ENCODE measurements at places on chromosomes 3 and 15.

GRCh38 chr15:39486621-39487457, 94.0 kb upstream of the THBS1 start:
- DNase-seq, result no peak

GRCh38 chr3:36653095-36653494, 111.3 kb downstream of the DCLK3 start:
- DNase-seq, result no peak

DNA sequence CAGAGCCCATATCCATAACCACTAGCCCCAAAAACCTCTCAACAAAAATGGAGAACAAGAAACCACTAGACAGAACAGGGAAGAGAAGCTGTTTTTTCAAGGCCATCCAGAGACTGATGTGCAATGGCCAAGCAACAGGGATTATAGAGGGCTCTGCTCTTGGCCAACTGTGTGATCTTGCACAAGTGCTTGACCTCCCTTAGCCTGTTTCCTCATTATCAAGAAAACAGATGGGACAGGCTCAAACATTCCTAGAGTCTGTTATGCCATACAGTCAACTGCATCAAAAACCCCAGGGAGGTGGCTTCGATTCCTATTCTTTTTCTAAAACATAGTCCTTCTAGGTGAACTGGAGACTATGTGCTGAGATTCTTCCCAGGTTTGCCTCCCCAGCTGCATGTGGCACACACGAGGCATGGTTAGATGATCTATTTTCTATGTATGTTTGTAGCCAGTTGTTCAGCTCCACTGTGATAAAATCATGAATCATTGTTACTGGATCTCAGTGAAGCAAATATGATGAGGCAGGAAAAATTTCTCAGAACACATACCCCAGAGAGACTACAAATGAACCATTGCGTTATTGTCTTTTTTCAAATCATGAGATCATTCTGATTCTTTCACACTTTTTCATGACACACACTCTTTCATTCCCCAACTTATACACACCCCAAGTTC, 132.9 kb upstream of the TGFBR2 start:
- no peak for DNase-seq

GRCh38 chr3:133479895-133480669, 80.2 kb downstream of the BFSP2 start:
- DNase-seq, result no peak

GRCh38 chr3:160886421-160886820, 130.4 kb downstream of the PPM1L start:
- no peak for DNase-seq

GRCh38 chr3:184523825-184524615, 37.6 kb upstream of the EPHB3 start:
- DNase-seq, result no peak

GRCh38 chr15:33313491-33313890, 2.7 kb downstream of the RYR3 start:
- no peak for DNase-seq

GRCh38 chr3:46895761-46896160, 18.2 kb downstream of the PTH1R start:
- no peak for DNase-seq

DNA sequence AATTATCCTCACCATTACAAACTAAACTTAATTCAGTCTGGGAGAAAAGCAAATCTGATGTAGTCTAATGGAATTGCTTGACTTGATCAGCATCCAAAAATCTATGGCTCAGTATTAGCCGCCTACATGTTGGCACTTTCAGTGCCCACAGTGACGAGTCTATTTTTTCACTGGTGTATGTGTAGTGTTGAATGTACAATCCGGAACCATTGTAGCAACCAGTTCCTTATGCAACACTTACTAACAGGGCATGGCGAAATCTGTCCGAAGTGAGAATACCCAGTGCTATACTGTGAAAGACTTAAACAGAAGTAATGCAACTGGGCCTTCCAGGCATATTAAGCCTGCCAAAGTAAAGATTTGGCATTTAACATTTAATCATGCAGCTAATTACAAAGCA, 18.6 kb downstream of the LRRN1 start:
- no peak for DNase-seq

- DNase-seq, result no peak
Observed at GRCh38 chr3:133490468-133491351, 82.8 kb upstream of the CDV3 start.

GRCh38 chr15:33468740-33469139, 158.0 kb downstream of the RYR3 start:
- DNase-seq, result no peak

- DNase-seq, result no peak
Observed at GRCh38 chr15:53808058-53808706, 48.7 kb upstream of the WDR72 start.

GRCh38 chr3:182716114-182716688, 77.1 kb upstream of the ATP11B start:
- DNase-seq, result no peak

DNA sequence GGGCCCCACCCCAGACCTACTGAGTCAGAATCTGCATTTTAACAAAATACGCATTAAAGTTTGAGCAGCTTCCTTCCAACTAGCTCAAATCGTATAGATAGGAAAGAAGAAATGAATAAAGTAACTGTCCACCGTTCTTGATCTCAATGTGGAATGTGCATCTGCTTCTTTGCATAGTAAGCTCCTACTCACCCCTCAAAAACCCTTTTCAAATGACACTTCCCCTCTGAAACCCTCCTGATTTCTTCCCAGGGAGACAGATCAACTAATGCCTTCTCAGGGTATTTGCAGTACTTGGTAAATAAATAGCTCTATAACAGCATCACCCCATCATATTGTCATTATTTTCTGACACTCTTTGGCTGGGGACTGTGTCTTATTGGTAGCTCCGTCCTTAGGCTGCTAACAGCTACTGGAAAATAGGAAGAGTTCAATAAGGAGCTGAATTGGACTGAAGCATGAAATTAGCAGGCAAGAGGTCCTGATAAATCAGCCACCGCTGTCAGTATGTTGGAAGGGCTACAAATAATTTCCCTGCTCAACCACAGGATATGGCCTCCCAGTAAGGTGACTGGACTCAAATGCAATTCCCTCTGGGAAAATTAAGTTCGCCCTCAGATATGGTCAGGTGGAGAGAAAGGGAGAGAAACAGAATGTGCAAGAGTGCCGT, 10.2 kb downstream of the OXTR start:
- no peak for DNase-seq

- no peak for DNase-seq
Observed at GRCh38 chr3:98893740-98894139, 7.8 kb downstream of the DCBLD2 start.

- no peak for DNase-seq
Observed at GRCh38 chr3:194261581-194262063, 89.5 kb downstream of the CPN2 start.

- DNase-seq, result peak; percentile 68
Observed at GRCh38 chr3:69385123-69385722, 665 bp downstream of the FRMD4B start.

DNA sequence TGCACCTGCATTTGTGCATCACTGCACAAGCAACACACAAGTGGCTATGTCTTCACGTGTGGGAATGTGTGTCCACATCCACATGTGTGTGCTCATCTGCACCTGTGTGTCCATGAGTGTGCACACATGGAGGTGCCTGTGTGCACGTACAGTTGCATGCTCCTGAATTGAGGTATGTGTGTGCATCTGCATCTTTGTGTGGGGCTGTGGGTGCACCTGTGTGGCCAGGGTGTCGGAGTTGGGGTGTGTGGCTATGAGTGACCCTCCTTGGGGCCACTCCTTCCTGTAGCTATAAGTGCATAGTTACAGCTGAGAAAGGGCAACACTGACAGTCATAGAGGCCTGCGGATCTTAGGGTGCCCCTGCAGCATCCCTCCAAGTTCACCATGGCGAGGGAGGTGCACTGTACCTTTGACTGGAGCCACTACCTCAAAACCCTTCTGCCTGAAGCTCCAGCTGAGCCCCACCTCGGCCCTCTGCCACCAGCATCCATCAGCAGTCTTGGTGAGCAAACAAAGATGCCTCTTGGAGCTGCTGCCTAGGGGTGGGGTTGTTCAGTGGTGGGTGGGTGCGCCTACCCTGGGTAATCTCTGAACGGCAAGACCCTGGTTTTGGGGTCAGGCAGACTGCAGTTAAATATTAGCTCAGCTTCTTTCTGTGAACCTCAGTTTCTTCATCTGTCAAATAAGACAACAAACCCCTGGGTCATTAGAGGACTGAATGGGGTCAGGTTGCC, 5.2 kb upstream of the HHATL start:
- no peak for DNase-seq

GRCh38 chr3:187041362-187042307, 97.7 kb downstream of the RPL39L start:
- no peak for DNase-seq

- no peak for DNase-seq
Observed at GRCh38 chr3:119443179-119443578, 20.2 kb downstream of the TMEM39A start.

GRCh38 chr15:58438956-58439355, 7.2 kb downstream of the LIPC start:
- no peak for DNase-seq

- DNase-seq, result no peak
Observed at GRCh38 chr3:183328823-183329222, 75.8 kb downstream of the B3GNT5 start.

DNA sequence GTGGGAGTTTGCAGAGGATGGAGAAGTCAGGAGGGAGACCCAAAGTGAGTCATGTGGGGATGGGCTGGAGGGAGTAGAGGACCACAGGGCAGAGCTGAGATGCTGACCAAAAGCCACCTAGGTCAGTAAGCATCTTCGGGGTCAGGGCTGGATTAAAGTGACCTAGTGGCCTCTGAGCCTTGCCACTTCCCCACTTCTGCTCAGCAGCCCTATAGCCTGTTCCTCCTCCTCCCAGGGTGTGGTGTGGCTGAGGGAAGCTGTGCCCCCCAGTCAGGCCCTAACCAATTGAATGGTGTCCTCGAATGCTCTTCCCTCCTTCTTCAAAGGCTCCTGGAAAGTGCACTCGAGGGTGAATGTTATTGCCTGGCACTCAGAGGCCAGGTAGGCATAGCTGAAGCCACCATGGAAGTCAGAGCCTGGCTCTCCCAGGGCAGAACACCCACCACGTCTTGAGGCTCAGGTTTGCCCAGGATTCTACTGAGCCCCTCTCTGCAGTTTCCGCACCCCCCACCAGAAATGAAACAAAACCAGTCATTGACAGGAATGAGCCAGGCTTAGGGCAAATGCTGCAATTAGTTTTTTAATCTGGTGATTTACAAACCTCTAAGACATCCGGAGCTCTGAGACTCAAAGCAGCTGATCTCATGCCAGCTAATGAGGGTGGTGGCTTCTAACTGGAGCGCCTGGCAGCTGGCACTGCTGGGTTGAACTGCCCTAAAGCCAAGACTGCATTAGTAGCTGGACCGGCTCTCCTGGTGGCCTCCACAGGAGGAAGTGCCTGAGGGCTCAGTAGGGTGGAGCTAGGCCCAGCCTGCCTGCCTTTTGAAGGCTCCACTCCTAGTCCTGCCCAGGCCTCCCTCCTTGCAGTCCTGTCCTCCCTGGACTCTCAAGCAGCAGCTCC, 26.0 kb upstream of the VIPR1 start:
- DNase-seq, result no peak

DNA sequence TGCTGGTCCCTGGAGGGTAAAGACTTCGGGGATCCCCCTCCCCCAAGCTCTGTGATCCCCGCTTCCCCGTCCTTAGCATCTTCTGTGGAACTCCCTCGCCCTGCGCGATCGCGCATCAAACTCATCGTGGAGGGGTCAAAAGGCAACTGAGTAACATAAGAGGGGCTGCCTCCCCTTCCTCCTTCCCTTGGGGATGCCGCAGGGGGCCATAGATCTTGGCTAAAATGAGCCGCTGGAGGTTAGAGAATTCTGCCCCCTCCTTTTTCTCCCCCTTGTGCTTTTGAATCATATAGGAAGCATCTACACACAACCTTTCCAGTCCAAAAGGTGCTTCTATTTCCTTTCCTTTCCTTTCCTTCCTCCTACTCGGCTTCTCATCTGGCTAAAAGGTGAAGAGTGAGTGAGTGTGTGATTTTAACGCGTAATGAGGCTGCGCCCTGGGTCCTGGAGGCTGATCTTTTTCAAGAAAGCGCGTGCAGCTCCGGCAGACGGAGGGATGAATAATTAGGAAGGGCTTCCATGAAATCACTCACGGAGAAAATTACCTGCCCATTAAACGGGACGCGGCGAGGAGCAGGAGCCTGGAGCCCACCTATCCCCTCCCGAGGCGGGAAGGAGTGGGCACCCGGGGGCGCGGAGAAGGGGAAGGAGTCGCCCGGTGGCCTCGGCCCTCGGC, 831 bp upstream of the ROBO2 start:
- no peak for DNase-seq

GRCh38 chr15:47035475-47036406, 681.6 kb upstream of the SEMA6D start:
- DNase-seq, result no peak

- DNase-seq, result no peak
Observed at GRCh38 chr15:48823237-48823636, 12.4 kb upstream of the CEP152 start.

- no peak for DNase-seq
Observed at GRCh38 chr15:71549091-71549490, 261.3 kb upstream of the NR2E3 start.

Measured in substantia nigra (tissue), 51 donors.